ENCODE measurements at places on chromosomes 1 and 21.

GRCh38 chr1:12001249-12001917 is 17.9 kb upstream of the MIIP start:
- DNase-seq: no peak

GRCh38 chr1:65626003-65626402 is 166.7 kb upstream of the PDE4B start:
- DNase-seq: no peak

DNA sequence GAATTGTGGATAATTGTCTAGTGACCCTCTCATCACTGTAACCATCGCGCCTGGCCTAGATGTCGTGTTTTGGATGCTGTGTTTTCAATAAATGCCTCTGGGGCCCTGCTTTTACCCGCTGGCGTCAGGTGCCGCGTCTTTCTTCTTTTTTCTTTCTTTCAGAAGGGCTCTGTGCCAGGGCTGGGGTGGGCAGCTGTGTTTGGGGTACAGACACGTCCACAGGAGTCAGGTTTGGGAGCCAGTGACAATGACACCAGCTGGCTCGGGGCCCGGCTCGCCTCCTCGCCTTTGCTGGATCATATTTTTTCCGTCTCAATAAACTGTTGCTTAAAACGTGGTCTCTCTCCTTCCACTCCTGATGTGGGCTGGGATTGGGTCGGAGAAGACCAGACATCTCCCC is 16.1 kb downstream of the TMEM201 start:
- no peak for DNase-seq

DNA sequence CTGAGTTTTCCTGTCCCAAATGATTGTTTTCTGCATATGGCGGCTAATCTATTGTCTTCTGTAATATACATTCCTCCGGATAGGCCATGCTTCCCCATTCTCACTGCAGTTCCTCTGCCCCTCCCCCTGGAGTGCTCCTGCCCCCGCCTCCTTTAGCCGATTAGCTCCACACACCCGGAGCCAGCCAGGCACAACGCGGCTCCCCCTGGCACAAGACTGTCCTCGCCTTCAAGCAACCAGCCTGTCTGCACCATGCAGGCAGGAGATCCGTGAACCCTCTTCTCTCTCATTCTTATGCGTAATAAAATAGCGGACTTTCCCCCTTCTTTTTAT is 18.0 kb downstream of the SERTAD4 start:
- DNase-seq: peak; percentile 9

- DNase-seq: no peak
These were observed 49.5 kb downstream of the TGFBR3 start for GRCh38 chr1:91836331-91837040.

DNA sequence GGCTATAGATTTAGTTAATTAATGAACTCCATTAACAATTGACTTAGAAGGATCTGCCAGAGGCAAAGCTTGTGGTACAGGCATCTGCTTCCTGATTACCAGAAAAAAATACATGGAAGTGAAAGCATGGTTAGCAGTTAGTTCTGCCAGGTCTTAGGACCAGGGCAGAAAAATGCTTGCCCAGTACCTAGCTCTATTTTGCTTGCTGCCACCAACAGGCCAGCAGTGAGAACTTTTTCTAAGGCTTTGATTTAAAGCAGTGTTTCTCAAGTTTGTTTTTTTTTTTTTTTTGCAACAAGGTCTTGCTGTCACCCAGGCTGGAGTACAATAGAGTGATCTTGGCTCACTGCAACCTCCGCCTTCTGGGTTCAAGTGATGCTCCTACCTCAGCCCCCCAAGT is 16.4 kb upstream of the MTF1 start:
- DNase-seq: no peak

GRCh38 chr1:22709891-22710700 is 543 bp upstream of the EPHB2 start:
- no peak for DNase-seq

GRCh38 chr1:112172294-112172882 is 182.9 kb upstream of the KCND3 start:
- DNase-seq: no peak

- DNase-seq: peak; percentile 68
These were observed 154.8 kb upstream of the GRIK3 start for GRCh38 chr1:37189111-37189510.

DNA sequence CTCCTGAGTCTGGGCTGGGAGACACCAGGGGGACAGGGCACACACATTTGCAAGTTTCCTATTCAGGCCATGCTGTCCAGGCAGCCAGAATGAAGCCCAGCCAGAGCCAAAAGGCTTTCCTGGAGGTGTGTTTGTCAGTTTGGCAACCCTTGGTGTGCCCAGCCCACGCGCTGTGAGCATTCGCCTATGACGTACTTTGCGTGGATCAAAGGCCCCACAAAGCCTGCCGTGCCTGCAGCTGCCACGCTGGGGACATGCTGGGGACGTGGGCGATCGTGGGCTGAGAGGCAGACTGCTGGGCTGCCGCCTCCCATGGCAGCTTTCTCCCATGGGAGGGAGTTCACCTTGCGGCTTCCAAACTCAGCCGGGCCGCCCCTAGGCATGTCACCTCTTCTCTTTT is 57.5 kb downstream of the CD247 start:
- DNase-seq: no peak

GRCh38 chr1:59155351-59155750 is 141.5 kb upstream of the FGGY start:
- no peak for DNase-seq

- DNase-seq: no peak
These were observed 170.2 kb downstream of the PLPP3 start for GRCh38 chr1:56409112-56409691.

DNA sequence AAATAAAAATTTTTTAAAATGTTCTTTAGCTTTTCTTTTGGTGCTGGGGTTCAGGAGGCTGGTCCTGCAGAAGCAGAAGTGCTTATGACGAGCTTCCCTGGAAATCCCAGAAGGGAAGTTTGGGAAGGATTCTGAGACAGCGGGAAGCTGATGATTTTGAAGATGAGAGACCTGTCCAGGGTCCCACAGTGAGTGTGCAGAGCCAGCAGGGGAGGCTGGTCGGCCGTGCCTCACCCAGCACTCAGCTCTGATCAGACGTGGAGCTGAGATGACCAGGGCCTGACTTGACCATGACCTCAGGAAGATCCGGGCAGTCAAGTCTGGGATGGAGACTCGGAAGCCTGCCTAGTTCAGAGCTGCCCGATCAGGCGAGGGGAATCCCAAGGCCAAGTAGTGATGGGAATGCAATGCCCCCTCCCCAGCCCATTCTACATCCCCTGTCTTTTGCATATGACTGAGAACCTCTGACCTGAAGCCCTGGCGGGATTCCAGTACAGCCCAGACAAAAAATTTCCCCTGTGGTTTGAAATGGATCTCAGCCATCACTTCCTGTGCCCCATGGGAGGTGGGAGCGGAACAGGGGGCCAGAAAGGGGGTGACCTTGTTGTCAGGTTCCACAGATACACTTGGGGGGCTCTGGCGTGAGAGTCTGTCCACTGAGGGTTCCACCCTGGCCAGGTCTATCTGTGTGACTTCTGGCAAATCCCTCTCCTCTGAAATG is 96.8 kb upstream of the RUNX3 start:
- DNase-seq: no peak

GRCh38 chr1:176450526-176450925 is 12.4 kb upstream of the PAPPA2 start:
- no peak for DNase-seq
